ENCODE measurements at places on chromosomes 1 and 21.

GRCh38 chr1:212950243-212951125 is at the start of gene VASH2:
Gene VASH2, plus strand, starts transcription at chr1:212950541. Its CDS starts 1,002 bp downstream, at chr1:212951543.
- DNase-seq: peak; percentile 77

- no peak for DNase-seq
Measured at GRCh38 chr1:32984090-32984454, 19.5 kb upstream of the RNF19B start.

GRCh38 chr1:8473121-8473875 is 155.4 kb downstream of the SLC45A1 start:
- DNase-seq: no peak

- no peak for DNase-seq
Measured at GRCh38 chr1:245901037-245901436, 606.0 kb downstream of the SMYD3 start.

DNA sequence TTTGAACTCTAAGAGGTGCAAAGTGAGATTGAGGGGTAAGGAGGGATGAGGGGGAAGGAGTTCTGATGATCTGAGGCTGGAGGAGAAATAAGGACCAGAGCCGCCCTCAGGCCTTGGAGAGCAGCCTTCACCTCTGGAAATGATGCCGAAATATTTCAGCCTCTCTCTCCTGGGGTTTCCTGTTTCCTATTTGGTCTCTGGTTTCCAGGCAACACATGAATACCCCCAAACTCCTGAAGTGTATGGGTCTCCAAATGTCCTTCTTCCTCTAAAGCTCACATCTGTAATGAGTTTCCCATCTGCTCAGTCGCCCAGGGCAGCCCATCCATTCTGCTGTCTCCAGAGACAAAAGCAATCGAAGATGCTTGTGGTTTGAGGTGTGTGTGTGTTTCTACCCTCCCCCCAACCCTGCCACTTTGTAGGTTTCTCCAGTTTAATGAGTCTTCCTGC is 52.0 kb upstream of the FAM20B start:
- DNase-seq: no peak

- DNase-seq: no peak
Measured at GRCh38 chr1:245673881-245674414, 519.2 kb downstream of the KIF26B start.

DNA sequence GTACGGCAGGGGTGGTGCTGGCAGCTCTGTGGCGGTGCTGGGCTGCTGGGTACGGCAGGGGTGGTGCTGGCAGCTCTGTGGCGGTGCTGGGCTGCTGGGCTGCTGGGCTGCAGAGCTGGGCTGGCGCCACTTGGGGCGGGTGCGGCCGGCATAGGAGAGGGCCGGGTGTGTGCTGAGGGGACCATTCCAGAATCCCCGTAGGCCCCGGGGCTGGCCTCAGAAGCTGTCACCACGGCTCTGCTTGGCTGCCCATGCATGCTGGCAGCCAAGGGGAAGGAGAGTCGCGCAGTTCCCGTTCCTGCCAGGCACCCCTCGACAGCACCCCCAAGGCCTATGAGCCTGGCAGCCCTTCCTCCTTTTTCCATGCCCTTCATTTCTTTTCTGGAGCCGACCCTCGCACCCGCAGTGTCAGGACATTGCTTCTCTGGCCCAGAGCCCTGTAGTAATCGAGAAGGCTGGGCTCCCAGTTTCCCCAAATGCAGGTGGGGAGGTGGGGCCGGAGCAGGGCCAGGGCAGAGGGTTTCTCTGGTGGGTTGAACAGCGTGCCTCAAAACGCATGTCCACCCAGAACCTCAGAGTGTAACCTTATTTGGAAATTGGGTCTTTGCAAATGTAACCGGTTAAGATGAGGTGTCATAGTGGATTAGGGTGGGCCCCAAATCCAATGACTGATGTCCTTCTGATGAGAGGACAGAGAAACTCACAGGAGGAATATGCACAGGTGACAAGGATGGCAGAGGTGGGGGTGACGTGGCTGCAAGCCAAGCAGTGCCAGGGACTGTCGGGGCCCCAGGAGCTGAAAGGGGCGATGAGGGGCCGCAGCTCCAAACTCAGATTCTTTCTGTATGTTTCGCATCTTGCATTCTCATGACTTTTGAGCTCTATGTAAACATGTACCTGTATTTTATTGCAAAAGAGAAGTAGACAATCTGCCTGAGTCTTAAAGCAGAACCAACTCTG is 71.0 kb upstream of the ACTRT2 start:
- DNase-seq: no peak

GRCh38 chr1:201326710-201327109 is 43.4 kb downstream of the PKP1 start:
- DNase-seq: no peak

DNA sequence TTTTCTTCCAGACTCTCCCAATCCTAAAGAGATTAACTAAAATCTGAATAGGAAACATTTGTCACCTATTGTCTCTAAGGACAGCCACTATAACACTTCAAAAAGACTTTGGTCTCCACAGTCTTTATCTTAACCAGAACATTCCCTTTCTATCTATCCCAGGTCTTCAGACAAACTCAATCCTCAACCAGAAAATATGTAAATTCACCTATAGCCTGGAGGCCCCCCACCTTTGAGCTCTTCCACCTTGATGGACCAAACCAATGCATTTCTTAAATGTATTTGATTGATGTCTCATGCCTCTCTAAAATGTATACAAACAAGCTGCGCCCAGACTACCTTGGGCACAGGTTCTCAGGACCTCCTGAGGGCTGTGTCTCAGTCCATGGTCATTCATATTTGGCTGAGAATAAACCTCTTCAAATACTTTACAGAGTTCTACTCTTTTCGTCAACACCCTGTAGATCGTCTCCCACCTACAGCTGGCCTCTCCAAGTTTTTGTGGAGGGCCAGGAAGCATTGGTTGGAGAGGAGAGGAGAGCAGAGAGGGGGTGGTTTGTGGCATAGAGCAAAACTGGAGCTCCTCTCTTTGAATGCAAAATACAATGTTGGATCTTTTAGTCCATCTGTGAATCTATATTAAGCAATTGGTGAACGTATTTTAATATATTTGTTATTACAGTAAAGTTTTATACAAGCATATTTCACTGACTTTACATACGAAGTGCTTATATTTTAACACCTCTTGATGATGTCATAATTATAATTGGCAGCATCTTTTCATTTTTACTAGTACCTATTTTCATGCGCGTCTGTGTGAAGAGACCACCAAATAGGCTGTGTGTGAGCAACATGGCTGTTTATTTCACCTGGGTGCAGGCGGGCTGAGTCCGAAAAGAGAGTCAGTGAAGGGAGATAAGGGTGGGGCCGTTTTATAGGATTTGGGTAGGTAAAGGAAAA is 230.7 kb upstream of the DUSP10 start:
- no peak for DNase-seq

- DNase-seq: no peak
Measured at GRCh38 chr1:192311281-192311680, 5.5 kb upstream of the RGS21 start.

DNA sequence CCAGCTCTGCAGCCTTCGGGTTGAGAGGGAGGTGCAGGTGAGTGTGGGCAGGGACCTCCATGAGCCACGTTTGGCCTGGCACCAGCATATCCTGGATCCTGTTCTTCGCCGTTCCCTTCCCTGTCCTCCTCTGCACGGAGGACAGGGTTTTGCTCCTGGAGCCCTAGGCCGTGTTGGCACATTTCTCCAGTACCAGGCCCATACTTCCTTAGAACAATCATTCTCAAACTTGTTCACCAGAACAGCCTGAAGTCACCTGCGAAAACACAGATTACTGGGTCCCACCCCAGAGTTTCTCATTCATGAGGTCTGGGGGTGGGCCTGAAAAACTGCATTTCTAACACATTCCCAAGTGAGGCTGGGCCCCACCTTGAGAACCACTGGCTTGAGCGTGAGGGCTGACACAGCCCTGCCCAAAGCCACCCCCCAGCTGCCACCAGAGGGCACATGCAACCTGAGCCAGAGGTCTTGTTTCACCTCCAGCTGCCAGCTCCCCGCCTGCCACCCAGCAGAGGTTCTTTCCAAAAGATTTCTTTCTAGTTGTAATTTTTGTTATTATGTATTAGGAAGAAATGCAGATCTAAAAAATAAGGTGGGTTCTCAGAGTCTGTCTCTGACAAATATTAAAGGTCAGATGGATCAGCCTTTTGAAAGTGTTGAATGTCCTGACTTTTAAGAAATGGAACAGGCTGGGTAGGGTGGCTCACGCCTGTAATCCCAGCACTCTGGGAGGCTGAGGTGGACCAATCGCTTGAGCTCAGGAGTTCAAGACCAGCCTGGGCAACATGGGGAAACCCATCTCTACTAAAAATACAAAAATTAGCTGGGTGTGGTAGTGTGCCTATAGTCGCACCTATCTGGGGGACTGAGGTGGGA is 39.6 kb upstream of the LDLRAP1 start:
- no peak for DNase-seq

- DNase-seq: no peak
Measured at GRCh38 chr1:228752258-228752657, 17.0 kb downstream of the RHOU start.

DNA sequence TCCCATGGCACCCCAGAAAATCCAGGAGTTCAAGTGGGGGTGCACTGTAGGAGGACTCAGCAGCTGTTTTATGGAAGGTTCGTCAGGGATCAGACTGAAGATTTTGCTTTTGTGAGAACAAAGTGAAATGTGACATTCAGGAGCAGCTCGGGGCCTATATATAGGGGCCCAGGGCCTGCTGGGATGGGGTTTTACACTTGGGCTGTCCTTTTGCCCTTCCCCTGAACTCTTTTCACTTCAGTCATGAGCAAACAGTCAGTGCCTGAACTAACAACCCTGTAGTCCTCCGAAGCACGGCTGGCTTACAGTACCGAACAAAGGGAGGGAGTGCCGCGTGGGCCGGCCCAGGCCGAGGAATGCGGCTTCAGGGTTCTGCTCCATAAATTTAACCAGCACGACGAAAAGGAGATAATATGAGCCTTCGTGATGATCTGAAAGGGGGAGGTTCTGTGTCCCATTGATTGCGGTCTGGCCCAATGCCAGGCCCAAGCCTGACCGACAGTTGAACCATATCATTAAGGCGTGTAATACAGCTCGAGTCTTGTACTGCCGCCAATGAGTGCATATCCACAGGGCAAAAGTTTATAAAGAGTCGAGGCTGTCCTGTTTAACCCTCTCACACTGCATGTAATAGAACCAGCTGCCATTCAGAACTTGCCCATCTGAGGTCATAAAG is 139.9 kb downstream of the DHRS3 start:
- DNase-seq: no peak

DNA sequence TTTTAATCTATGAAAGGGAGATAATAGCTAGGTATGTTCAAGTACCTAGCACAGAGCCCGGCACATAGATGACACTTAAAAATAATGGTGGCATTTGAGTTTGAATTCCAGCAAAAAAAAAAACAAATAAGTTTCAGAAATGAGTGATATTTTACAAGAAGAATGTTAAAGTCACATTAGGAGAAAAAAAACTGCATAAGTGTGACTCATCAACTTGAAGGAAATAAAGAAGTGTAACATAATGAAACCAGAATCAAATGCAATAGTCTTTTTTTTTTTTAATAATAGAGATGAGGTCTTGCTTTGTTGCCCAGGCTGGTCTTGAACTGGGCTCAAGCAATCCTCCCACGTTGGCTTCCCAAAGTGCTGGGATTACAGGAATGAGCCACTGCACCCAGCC is 17.1 kb downstream of the DNASE2B start:
- no peak for DNase-seq

GRCh38 chr1:227428803-227429202 is 110.5 kb upstream of the CDC42BPA start:
- DNase-seq: no peak

DNA sequence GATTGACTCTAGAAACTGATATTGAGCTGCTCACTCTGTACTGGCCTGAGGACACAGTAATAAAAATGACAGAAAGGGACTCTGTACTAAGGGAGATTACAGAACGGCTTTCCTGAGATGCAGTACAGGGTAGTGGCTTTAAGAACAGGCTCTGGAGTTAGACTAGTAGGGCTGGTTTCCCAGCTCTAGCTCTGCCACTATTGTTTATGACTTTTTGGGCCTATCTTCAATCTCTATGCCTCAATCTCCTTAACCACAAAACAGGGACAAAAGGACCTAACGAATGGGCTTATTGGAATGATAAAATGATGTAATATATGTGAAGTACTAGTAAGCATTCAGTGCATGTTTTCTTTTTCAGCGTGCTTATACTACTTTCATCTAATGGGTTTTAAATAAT is 1.4 kb downstream of the DEPDC1 start:
- no peak for DNase-seq

GRCh38 chr1:39268112-39268581 is 63.7 kb downstream of the MACF1 start:
- peak; percentile 56 for DNase-seq

DNA sequence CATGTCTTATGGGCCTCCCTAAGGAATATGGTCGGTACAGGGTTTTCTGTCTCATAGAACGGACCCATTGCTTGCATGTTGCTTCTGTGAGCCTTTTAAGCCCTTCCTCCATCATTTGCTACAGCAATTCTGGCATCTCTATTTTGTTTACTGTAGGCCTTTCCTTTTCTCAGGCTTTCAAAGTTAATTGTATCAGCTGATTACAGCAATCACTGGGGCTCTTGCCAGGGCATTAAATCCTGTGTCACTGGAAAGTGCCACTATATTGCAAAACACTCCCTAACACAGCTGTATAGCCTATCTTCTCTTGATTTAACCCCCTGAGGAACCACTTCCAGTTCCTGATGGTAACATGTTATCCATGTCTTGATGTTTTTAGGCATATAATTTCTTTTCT is 156.5 kb downstream of the PDE4B start:
- DNase-seq: no peak

All from hippocampal formation (tissue), 2 donors.